ENCODE measurements at places on chromosomes 12 and 14.

GRCh38 chr12:52829986-52830770, 3.9 kb downstream of the KRT79 start:
- DNase-seq = no peak

DNA sequence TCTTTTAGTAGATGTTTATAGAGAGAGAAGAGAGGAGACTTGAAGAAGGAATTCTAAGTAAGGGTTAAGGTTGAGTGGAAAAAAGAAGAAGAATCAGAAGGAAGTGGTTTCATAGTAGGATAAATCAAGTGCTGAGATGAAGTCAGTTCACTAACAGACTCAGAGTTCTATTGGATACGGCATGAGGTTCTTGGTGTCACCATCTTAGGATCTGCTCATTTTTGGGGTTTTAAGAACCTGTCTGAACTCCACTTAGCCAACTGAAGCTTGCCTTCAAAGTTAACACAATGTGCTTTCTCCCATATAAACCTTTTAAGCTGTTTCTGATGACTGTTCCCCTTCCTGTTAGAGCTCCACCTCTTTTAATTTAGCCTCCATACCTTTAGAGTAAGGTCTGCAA, 152.6 kb downstream of the PRKCH start:
- no peak for DNase-seq

GRCh38 chr12:132558042-132558856, 52.1 kb downstream of the LRCOL1 start:
- no peak for DNase-seq

DNA sequence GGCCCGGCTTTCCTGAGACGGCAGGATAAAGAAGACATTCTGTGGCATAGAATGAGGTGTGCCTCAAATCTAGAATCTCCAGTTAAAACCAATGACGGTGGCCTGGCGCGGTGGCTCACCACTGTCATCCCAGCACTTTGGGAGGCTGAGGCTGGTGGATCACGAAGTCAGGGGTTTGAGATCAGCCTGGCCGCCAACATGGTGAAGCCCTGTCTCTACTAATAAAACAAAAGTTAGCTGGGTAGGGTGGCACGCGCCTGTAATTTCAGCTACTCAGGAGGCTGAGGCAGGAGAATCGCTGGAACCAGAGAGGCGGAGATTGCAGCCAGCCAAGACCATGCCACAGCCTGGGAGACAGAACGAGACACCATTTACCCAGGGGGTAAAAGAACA, 193.6 kb downstream of the ALG10 start:
- DNase-seq = no peak

GRCh38 chr14:50425816-50426215, 29.1 kb upstream of the CDKL1 start:
- no peak for DNase-seq

DNA sequence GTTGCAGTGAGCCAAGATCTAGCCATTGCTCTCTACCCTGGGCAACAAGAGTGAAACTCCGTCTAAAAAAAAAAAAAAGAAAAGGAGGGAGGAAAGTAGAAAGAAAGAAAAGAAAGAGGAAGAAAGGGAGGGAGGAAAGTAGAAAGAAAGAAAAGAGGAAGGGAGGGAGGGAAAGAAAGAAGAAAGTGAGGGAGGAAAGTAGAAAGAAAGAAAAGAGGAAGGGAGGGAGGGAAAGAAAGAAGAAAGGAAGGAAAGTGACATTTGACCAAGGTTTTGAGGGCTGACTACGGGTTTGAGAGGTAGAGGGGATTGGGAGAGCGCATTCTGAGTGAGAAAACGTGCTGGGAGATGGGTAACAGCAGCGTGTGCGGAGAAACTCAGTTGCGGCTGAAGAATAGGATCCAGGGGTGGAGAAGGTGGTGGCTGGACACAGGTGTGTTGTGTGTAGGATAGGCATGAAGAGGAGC, 521 bp upstream of the PAPLN start:
- no peak for DNase-seq

DNA sequence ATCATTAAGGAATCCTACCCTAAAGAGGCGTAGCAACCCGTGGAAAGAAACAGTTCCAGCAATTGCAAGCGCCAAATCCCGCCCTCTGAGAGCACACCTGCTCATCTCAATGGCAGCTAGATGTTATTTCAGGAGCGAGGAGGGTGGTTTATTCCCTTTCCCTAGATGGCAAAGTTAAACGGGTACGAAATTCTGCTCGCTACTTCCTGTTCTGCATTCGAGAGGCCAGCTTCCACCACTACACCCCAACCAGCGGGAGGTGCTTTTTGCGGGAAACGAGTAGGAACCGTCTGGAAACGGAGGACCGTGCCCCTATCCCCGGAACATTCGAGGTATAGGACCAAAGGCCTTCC, 536 bp downstream of the VPS29 start:
- no peak for DNase-seq

DNA sequence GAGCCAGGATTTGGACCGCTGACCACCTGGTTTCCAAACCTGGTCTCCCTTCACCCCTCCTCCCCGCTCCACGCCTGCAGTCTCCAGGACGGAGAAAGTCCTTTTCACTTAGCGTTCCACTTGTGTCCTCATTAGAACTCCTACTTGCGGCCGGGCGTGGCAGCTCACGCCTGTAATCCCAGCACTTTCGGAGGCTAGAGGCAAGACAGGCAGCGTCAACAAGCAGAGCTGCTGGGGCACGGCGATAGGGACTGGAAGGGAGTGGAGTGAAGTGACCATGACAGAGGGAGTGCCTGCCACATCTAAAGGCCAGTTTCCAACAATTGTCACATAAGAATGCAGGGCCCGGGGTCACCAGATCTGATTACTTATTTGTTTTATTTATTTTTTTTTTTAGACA, 132.5 kb upstream of the NCOR2 start:
- DNase-seq = no peak

GRCh38 chr12:45336762-45337596, 121.1 kb downstream of the ANO6 start:
- DNase-seq = peak; percentile 45

DNA sequence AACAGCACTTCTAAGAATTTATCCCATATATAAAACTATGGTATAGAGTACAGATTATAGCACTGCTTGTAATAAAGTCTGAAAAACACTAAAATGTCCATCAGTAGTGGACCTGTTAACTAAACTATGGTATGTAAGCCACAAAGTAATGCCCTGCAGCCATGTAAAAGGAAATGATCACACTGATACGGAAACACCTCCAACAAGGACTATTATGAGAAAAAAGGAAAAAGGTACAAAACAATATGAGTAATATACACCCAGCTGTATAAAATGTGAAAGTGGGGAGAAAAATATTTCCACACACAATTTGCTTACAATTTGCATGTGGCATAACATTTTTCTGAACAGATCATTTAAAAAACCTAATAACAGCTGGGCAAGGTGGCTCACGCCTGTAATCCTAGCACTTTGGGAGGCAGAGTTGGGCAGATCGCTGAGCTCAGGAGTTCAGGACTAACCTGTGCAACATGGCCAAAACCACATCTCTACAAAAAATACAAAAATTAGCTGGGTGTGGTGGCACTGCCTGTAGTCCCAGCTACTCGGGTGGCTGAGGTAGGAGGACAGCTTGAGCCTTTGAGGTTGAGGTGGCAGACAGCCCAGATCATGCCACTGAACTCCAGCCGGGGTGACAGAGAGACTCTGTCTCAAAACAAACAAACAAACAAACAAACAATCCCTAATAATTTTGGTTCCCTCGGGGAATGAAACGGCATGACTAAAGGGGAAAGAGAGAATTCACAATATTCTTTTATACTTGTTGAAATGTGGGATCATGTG, 250.5 kb downstream of the MED13L start:
- no peak for DNase-seq

- DNase-seq = no peak
These were observed 119.3 kb downstream of the DAD1 start for GRCh38 chr14:22469538-22470303.

DNA sequence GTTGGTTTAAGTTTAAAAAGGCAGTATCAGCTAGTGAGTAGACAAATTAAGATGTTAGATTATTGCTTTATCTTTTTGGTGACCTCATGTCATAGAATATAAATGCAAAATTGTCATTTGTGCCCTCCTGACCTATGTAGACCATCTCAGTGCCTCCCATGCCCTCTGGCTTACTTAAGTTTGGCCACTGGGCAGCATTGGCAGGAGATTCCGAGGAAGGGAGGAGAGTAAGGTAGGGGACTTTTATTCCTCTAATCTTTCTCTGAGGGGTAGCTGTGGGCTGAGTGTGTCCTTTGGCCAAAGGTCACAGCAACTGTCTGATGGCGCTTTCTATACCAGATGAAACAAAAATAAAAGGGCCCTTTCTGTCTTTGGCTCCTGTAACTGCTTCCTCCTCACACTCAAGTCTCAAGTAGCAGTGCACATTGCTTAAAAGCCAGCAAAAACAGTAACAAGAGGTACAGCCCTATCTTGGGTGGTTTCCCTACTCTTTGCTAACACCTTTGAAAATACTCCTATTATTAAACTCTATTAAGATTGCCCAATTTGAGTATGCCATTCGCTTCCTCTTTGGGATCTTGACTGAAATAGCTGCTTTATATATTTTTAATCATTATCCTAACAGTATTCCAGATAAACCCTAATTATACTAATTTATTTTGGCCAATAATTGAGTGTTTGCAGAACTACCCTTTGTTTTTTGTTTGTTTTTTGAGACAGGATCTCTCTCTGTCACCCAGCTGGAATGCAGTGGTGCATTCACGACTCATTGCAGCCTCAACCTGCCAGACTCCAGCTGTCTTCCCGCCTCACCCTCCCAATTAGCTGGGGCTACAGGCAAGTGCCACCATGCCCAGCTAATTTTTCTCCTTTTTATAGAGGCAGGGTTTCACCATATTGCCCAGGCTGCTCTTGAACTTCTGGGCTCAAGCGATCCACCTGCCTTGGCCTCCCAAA, 56.5 kb upstream of the KCNH3 start:
- DNase-seq = no peak

DNA sequence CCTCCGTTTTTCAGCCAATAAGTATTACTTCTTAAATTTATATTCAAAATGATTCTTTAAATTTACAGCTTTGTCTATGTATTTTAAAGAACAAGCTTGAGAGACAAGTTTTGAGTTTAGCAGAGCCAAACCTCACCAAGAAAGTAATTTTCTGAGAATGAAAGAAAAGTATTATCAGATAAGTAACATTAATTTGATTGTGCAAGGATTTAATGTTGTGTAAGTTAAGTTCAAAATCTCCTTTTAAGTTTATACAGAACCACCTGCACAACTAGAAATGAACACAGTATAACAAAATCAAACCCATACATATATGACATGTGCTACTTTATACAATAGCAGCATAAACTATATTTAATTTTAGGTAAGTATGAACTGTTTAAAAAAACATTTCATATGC, 63.5 kb downstream of the SYT10 start:
- DNase-seq = no peak

- DNase-seq = no peak
These were observed 27.1 kb downstream of the CLIP1 start for GRCh38 chr12:122395319-122395718.

- DNase-seq = no peak
These were observed 405.7 kb downstream of the ZFP36L1 start for GRCh38 chr14:68386950-68387779.

- DNase-seq = no peak
These were observed at the start of gene ARHGAP5 for GRCh38 chr14:32077081-32078022. ARHGAP5 (plus strand) TSS chr14:32077304; CDS start chr14:32090670, 13,366 bp downstream.
